ENCODE measurements at places on chromosomes 5 and 9. TPM values are rescaled to one million over a fixed set of nuclear protein-coding genes. Genes with fewer than 3 reads are reported as not detected.

DNA sequence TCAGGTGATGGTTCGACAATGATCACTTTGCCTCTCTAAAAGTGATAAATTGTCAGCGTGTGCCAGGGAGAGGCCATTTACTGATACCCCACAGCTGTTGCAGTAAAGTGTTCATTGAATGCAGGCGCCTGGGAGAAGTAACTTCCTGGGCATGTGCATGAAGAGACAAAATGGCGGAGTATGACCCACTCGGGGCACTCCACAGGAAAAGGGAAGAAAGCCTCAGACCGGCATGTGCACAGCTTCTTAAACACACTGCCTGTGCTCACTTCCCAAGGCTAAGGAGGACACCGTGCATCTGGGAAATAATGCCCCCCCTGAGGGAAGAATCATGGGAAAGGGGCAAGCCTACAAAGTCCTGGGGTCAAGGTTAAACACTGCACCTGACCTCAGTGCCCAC, 329.5 kb downstream of the ICE1 start:
- DNase-seq, result no peak
- H3K36me3 ChIP-seq, result no peaks in the 10 kb centered on the region
- H3K4me3 ChIP-seq, result no peak overlapping the region
- no peak overlapping the region for H3K27ac ChIP-seq
- no peaks in the 10 kb centered on the region for H3K4me1 ChIP-seq
- H3K27me3 ChIP-seq, result no peaks in the 10 kb centered on the region

GRCh38 chr5:105773241-105773640, 1897.5 kb downstream of the EFNA5 start:
- no peaks in the 10 kb centered on the region for H3K27me3 ChIP-seq
- H3K36me3 ChIP-seq, result no peaks in the 10 kb centered on the region
- H3K4me3 ChIP-seq, result no peak overlapping the region
- no peak for DNase-seq

Gene PCDHGA8
- not detected for total RNA-seq

DNA sequence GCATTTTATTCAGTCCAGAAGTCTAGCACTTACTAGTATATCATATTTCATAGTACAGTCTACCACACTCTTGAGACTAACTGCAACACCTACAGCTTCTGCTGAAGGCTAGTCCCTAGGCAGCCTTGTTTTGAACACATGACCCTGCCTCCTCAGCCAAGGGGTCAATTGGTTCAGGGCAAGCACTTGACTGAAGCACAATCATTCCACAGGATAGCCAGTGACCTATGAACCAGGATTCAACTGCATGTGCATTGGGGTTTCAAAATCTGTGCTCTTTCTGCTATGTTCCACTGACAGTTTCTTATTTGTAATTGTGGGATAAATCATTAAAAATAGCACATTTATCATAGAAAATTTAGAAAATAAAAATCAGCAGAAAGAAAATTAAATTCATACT, 186.8 kb downstream of the TMEM161B start:
- H3K27me3 ChIP-seq, result peaks cover 6% of the 10 kb centered on the region
- H3K4me3 ChIP-seq, result no peak overlapping the region
- no peak for DNase-seq
- H3K4me1 ChIP-seq, result no peaks in the 10 kb centered on the region

DNA sequence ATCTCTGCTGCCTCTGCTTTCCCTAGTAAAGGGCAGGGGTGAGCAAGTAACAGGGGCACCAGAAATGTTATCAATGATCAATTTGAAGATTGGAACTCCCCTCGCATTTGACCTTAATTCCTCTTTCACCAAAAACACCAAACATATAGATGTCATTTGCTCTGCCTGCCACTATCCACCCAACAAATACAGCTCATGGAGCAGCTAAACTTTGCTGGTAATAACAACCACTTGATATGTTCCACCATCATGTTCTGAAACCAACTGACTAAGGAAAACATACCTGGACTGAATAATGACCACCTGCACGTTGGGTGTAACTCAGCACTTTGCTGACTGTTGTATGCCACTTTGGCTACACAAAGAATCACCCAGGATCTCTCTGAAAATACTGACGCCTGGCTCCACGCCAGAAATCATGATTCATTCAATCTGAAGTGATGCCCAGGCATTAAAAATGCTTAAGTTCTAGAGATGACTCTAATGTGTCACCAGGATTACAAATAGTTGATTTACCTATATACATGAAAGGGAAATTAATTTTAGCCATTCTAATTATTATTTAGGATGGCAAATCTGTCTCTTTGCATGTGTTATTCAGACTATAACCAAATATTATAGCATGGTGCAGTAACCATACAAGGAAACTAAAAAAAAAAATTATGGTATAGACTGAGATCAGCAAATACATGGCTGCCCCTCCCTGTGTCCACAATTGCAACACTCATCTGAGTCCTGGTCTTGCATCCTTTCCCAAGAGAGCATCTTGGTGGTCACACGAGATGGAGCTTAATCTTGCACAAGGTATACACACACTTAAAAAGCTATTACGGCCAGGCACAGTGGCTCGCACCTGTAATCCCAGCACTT, 43.1 kb upstream of the TTC39B start:
- H3K27me3 ChIP-seq, result no peaks in the 10 kb centered on the region
- no peaks in the 10 kb centered on the region for H3K36me3 ChIP-seq
- no peak overlapping the region for H3K27ac ChIP-seq
- H3K4me3 ChIP-seq, result no peak overlapping the region
- peaks cover 14% of the 10 kb centered on the region for H3K4me1 ChIP-seq

DNA sequence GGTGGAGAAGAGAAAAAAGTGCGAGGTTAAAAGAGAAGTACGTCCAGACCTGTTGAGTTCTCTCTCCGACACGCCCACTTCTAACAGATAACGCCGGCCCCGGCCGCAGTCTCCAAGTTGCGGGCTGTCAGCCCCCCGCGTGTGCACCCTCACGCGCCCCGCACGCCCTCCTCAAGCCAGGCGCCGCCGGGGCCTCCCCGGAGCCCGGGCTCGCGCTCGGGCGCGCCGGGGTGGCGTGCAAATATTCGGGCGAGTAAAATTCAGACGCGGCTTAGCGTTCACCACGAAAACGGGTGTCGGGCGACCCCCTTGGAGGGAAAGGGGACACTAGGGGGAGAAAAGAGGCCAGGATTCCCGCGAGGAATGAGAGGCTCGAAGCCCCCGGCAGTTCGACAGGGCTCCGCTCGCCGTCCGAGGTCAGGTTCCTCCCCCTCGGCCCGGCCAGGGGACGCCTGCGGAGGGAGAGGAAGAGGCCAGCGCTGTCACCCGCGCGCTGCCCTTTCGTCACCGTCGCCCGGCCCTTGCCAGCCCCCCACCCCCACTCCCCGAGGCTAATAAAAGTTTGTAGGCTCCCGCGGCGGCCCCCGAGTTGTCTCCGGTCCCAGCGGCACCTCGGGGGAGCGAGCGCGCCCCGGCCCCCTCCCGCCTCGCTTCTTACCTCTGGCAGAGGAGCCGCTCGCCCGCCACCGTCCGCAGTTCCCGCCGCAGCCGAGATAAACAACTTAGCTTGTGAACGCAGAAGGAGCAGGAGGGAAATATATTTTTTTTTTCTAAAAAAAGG, 743 bp downstream of the NR3C1 start:
- peak overlapping the region; percentile 93 for H3K27ac ChIP-seq
- H3K27me3 ChIP-seq, result no peaks in the 10 kb centered on the region
- H3K4me3 ChIP-seq, result peak overlapping the region; percentile 91
- H3K4me1 ChIP-seq, result peaks cover 60% of the 10 kb centered on the region

- no peak overlapping the region for H3K4me3 ChIP-seq
- H3K4me1 ChIP-seq, result no peaks in the 10 kb centered on the region
- H3K27ac ChIP-seq, result no peak overlapping the region
- H3K36me3 ChIP-seq, result peaks cover 16% of the 10 kb centered on the region
These were observed 102.7 kb upstream of the CACNA1B start for GRCh38 chr9:137774775-137775386.

- no peaks in the 10 kb centered on the region for H3K36me3 ChIP-seq
- DNase-seq, result no peak
- no peak overlapping the region for H3K4me3 ChIP-seq
- H3K27ac ChIP-seq, result no peak overlapping the region
- H3K4me1 ChIP-seq, result peaks cover 10% of the 10 kb centered on the region
These were observed 17.4 kb downstream of the TMOD1 start for GRCh38 chr9:97518909-97519307.

Gene FOXD4L4
- 0.14 TPM for total RNA-seq

GRCh38 chr5:80207832-80208231, 48.0 kb downstream of the SERINC5 start:
- no peak for DNase-seq
- H3K4me1 ChIP-seq, result peaks cover 93% of the 10 kb centered on the region
- H3K27ac ChIP-seq, result peak overlapping the region; percentile 82

DNA sequence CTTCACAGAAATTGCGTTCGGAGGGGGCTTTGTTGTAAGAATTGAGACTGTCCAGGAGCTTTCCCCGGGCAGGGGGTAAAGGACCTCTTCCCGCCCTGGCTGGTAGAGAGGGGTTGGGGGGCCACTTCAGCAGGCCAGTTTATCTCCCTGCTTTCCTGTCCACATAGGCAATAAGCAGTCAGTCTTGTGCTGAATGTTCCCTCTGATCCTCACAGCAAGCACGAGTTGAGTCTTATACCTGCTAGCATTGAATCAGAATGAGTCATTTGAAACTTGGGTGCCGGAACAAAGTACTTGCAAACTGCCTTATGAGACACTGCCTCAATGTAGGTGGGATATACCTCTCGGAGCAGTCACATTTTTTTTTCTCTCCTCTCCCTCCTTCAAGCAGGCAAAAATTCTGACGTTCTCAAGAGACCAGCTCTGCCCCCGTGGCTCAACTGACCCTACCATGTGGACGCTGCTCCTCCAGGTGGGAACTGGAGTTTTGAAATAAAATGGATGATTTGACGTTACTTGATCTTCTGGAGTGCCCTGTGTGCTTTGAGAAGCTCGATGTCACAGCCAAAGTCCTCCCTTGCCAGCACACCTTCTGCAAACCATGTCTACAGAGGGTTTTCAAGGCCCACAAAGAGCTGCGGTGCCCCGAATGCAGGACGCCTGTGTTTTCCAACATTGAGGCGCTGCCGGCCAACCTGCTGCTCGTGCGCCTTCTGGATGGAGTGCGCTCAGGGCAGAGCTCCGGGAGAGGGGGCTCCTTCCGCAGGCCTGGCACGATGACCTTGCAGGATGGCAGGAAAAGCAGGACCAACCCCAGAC, 1.3 kb downstream of the SH3RF2 start:
- H3K27me3 ChIP-seq, result peaks cover 88% of the 10 kb centered on the region
- DNase-seq, result peak; percentile 55
- no peaks in the 10 kb centered on the region for H3K36me3 ChIP-seq
- peak overlapping the region; percentile 82 for H3K4me3 ChIP-seq
- peaks cover 53% of the 10 kb centered on the region for H3K4me1 ChIP-seq

DNA sequence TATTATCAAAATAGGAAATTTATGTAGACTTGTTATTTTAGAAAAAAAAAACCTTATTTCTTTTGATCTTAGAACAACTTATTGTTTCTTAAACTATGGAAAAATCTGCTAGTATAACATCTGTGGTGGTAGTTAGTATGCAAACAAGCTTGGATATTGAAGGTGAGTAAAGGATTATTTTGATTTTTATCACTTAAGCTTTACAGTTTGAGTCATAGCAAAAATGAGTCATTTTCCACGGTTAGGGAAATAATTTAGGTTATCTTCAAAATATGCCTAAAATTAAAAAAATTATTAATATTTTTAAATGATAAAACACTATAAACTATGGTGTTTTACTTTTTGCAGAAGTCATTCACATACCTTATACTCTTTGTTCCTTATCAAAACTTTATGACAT, 107.2 kb upstream of the DHFR start:
- H3K27me3 ChIP-seq, result no peaks in the 10 kb centered on the region
- peaks cover 50% of the 10 kb centered on the region for H3K4me1 ChIP-seq
- no peak overlapping the region for H3K27ac ChIP-seq
- no peak overlapping the region for H3K4me3 ChIP-seq

DNA sequence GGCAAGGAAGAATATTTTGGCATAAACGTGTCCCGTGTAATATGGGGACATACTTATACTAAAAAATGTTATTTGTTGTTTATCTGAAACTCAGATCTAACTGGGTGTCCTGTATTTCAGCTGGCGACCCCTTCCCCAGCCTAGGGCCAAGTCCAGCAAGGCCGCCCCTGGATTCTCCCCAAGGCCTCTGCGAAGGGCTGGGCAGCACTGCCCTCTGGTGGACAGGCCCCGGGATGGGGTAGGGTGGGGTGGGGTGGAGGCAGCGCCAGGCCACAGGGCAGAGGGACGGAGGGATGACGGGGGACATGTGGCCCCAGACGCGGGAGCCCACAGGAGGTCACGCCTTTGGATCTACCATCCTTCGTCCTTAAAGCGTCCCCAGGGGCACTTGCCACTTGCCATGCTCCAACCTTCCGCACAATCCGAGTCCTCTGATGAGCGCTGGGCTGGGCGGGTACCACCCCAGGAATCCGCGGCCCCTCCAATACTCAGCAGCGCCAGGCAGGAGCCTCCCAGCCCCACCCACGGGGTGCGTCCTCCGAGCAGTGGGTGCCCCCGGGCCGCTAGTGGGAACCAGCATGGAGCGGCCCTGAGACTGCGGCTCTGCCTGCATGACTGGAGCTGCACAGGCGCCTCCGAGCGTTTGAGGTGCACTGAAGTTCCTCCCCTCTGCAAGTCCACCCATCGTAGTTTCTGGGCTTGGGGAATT, 7.1 kb upstream of the AGPAT2 start:
- no peaks in the 10 kb centered on the region for H3K4me1 ChIP-seq
- no peaks in the 10 kb centered on the region for H3K36me3 ChIP-seq
- H3K4me3 ChIP-seq, result no peak overlapping the region

- peaks cover 42% of the 10 kb centered on the region for H3K27me3 ChIP-seq
- no peak for DNase-seq
- H3K36me3 ChIP-seq, result no peaks in the 10 kb centered on the region
- peaks cover 8% of the 10 kb centered on the region for H3K4me1 ChIP-seq
- H3K4me3 ChIP-seq, result no peak overlapping the region
These were observed 249.1 kb upstream of the SMARCA2 start for GRCh38 chr9:1766042-1766441.

Gene AK8
- 0.24 TPM for total RNA-seq

Gene FREM1
- not detected for total RNA-seq

Gene TCOF1
- 62.3 TPM for total RNA-seq

DNA sequence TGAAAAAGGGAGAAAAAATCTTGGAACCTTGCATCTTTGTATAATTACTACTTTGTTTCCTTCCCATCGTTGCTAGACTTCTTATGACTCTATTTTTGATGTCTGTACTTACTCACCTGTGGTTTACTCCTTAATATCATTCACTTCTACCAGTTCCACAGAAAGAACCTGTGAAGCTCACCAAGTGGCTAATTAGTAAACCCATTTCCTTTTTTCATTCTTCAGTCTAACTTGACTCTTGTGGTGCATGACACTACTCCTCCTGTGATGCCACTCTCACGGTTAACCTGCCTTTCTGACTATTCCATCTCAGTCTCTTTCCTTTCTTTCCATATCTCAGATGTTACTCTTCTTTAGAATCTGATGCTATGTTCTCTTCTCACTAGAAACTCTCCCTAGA, 14.6 kb downstream of the RECK start:
- H3K27me3 ChIP-seq, result no peaks in the 10 kb centered on the region
- H3K27ac ChIP-seq, result no peak overlapping the region
- H3K4me1 ChIP-seq, result no peaks in the 10 kb centered on the region
- H3K36me3 ChIP-seq, result no peaks in the 10 kb centered on the region
- DNase-seq, result no peak

Gene ASTN2
- total RNA-seq, result 4.2 TPM

Gene EIF4EBP3
- 14.4 TPM for total RNA-seq

Data from activated T-cell treated with anti-CD3 and anti-CD28 coated beads, Interleukin-2, amount 50 U/mL, for 72 hours (primary cell).